ENCODE measurements at places on chromosomes 4 and X.

GRCh38 chr4:109462802-109463201 lies 29.2 kb downstream of the SEC24B start:
- no peak for DNase-seq

- DNase-seq = peak; percentile 8
Measured at GRCh38 chr4:74311696-74312313, 3.5 kb downstream of the EPGN start.

GRCh38 chr4:81621490-81621889 lies 149.8 kb upstream of the RASGEF1B start:
- no peak for DNase-seq

GRCh38 chr4:147736458-147736857 lies 4.6 kb downstream of the ARHGAP10 start:
- no peak for DNase-seq

DNA sequence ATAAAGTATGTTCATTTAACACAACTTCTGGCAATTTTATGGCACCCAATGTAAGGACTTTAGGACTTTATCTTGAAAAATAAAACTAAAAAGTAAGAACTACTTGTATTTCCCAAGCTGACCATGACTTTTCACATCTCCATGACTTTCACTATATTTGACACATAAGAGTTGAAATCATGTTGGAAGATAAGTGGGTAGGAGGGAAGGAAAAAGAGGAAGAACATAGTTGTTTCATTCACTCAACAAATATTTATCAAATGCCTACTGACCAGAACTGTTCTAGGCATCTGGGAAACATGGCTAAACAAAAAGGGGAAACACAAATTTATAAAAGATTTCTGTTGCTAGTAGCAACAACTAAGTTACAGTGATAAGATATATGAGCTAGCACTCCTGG lies 16.0 kb downstream of the SCLT1 start:
- DNase-seq = no peak

DNA sequence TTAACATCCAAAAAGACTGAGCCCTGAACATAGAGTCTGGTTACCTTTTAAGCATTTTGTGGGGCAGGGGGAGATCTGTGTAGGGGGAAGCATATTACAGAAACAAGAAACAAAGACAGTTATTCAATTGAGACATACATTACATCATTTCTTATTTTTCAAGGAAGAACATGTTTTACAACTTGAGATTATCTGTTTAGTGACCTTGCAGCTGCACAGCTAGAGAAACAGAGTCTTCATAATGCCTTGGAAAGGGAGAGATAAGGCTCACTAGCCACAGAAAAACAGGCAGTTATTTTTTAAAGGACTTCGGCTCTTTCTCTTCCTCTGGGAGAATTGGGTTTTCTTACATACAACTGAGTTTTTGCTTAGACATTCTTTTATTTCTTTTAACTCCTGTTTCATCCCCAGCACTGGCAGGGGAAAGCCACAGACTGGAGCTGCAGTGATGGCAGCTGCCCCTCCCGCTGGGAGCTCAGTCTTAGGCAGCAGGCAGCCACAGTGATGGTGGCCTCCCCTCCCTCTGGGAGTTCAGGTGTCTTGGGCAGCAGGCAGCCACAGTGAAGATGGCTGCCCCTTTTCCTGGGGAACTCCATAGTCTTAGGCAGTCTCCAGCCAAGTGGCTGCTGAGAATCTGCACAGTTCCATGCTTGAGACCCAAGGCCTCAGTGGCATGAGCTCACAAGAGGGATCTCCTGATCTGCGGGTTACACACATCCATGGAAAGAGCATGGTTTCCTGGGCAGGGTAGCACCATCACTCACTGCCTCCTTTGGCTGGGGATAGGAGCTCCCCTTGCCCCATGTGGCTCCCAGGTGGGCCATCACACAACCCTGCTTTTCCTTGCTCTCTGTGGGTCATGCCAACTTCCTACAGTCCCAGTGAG lies 19.4 kb upstream of the TMPRSS11F start:
- no peak for DNase-seq

DNA sequence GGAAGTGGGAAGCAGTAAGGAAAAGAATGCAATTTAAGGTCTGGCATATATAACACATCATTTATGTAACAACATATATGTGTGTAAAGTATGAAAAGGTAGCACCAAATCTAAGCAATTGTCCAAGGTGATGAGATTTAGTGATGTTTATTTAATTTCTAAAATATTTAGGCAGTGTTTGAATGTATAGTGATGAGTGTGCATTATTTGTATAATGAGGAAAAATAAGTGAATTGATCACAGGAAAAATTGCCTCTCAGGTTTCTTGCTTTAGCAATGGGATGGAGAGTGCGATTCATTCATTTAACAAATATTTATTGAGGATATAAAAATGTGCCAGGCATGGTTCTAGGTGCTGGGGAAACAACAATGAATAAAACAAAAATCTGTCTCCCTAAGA lies 2.2 kb upstream of the MAGED1 start:
- DNase-seq = no peak

GRCh38 chr4:77911842-77912450 lies 49.3 kb downstream of the MRPL1 start:
- DNase-seq = no peak

- DNase-seq = peak; percentile 55
Measured at GRCh38 chr4:10456595-10457254, 501 bp downstream of the ZNF518B start.

GRCh38 chr4:165118256-165118909 lies 5.7 kb upstream of the TMEM192 start:
- no peak for DNase-seq

GRCh38 chrX:98459669-98460068 lies 1576.0 kb downstream of the RPA4 start:
- no peak for DNase-seq

DNA sequence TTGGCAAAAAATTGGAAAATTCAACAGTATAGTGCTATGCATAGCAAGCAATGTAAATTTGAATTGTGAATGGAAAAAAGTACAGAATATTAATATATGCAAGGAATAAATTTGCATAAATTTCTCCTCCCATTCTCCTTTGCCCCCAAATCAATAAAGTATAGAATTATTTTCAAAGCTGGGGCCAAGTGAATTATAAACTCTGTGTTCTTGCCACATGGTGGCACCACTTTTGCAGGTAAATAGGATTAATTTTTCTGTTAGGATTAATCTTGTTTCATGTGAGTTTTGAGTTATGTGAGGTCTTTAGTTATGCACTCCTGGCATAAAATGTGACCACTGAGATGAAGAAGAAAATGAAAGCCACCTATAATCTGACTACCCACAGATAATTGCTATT lies 19.9 kb downstream of the COPS4 start:
- no peak for DNase-seq

DNA sequence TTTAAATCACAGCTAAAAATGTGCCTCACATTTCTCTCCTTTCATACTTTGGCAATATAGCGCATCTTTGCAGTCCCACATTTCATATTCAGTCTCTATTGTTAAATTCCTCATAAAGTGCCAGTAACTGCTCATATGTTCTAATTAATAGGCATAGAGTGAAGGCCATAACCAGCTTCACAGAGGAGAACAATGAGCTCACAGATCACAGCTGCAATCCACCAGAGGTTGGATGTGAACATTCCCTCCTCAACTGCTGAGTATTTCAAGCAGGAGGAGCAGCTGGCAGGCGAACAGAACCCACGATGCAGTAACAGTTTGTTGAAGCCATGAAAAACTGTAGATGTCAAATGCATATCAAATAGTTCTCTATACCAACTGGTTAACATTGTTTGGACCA lies 2088.7 kb upstream of the AGA start:
- no peak for DNase-seq

DNA sequence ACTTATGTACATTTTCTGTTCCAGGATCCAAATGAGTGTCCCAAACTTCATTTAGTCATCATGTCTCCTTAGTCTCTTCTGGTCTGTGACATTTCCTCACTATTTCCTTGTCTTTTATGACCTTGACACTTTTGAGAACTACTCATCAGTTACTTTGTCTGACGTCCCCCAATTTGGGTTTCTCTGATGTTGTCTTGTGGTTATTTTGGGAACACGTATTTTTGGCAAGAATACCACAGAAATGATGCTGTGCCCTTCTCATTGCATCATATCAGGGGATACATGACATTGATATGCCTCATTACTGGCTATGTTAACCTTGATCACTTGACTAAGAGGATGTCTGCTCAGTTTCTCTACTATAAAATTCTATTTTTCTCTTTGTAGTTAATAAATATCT lies 308.8 kb downstream of the ZNF674 start:
- DNase-seq = no peak

GRCh38 chrX:65576160-65576559 lies 41.6 kb upstream of the LAS1L start:
- DNase-seq = no peak

GRCh38 chrX:38861489-38861888 lies 60.2 kb downstream of the MID1IP1 start:
- no peak for DNase-seq

DNA sequence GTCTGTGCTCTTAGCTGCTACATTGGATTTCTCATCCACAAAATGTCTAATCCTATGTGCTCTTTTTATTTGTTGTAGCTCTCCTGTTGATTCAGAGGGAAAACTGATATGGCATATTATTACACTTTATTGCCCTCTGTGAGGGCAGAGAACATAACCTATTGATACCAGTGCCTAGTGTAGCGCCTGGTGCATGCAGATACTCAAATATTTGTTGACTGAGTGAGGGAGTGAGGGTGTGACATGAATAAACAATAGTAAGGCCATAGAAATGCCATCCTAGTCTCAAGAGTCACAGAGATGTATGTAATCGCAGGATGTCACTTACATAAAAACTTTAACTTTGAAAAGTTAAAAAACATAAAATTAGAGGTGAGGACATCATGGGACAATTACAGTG lies 159.1 kb downstream of the SHROOM3 start:
- no peak for DNase-seq

GRCh38 chrX:10158279-10159144 lies 1.7 kb downstream of the CLCN4 start:
- no peak for DNase-seq

DNA sequence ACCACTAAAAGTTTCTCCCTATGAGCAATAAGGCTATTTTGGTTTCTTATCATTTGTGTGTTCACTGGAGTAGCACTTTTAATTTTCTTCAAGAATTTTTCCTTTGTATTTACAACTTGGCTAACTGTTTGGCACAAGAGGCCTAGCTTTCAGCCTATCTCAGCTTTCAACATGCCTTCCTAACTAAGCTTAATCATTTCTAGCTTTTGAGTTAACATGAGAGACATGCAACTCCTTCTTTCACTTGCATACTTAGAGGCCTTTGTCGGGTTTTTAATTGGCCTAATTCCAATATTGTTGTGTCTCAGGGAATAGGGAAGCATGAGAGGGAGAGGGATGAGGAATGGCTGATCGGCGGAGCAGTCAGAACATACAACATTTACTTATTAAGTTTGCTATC lies 349.8 kb downstream of the OPHN1 start:
- DNase-seq = no peak

DNA sequence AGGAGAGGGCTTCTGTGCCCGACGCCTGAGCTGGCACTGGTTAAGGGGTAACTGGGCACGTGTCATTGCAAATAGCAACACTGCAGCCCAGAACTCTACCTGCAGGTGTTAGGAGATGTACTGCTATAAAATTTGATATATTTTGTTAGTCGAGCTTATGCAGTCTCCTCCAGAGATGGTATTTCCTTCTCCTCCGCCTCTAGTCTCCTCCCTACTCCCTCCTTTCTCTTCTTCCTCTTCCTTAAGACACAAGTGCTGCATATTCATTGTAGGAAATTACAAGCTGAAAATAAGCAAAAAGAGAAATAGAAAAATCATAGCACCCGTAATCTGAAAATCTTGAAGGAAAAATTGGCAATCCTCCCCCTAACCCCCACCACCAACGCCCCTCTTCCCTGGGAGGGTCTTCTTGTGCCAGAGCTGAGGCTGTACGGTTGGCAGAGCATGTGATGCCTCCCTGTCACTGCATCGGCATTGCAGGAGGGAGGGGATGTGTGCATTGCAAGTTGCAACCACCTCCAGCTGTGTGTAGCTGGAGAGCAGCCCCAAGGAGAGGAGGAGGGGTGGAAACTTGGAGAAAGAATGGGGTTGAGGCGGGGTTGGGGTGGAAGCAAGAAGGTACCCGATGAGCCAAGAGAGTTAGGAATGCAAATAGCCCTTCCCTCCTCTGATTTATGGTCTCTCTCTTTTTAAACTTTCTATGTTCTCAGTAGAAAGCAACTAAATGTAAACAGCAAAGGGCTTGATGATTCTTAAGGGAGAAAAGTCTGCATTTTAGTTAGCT lies 48.3 kb upstream of the MND1 start:
- no peak for DNase-seq

- no peak for DNase-seq
Measured at GRCh38 chr4:125062115-125063050, 252.4 kb upstream of the FAT4 start.

DNA sequence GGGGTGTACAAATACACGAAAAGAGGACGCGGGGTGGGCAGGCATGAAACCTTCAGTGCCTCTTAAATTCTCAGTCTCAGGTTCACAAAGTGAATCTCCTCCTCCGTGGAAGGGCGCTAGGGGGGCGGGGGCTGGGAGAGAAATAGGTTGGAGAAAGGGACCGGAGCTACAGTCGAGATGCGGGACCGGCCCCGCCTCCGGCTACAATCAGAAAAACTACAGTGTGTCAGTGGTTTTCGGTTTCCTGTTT lies 3.4 kb downstream of the MAML3 start:
- no peak for DNase-seq

- no peak for DNase-seq
Measured at GRCh38 chr4:177921715-177922114, 479.5 kb upstream of the AGA start.

DNA sequence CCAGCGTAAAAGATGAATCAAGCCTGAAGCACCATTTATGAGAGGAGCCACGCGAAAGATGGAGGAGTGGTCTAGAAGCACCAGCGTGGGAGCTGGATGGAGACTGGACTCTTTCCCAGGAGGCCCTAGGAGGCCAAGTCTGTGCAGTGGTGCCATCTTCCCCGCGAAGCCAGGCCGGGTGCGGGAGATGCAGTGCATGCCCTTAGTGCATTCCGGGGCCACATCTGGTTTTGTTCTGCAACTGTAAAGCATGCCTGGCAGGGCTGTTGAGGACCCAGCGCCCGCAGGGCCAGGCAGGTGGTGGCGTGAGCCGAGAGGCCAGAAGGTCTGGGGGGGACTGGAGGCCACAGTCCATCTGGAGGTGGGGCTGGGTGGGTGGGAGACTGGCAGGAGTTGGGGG lies 78.6 kb upstream of the ADRA2C start:
- no peak for DNase-seq

GRCh38 chr4:100633269-100633668 lies 115.4 kb upstream of the EMCN start:
- DNase-seq = no peak

DNA sequence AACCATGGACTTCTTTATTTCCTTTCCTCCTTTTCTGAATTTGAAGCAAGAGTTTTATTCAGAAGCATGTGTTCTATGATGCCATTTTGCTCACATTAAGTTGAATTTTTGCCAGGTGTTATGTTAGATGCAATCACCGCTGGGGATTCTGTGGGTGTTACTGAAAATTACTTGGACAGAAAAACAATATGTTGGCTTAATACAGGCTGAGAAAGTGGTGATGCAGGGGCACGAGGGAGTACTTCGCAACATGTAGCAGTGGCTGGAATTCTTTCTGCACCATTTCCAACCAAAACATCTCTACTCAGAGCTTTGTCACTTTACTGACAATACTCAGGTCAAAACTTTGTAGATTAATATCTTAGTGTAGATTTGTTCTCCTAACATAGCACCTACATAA lies 109.2 kb upstream of the PCDH18 start:
- DNase-seq = no peak

GRCh38 chr4:89217604-89218003 lies 90.0 kb downstream of the GPRIN3 start:
- DNase-seq = no peak

- no peak for DNase-seq
Measured at GRCh38 chr4:90852237-90852636, 725.0 kb downstream of the CCSER1 start.

- no peak for DNase-seq
Measured at GRCh38 chr4:165158762-165159161, 46.1 kb upstream of the TMEM192 start.

All from CD8-positive, alpha-beta T cell (primary cell).